ENCODE measurements at places on chromosomes 16 and 17.
A peak's percentile ranks its signal among the peaks of the same experiment; 100 is the strongest.

GRCh38 chr16:4089811-4090301 is 26.4 kb downstream of the ADCY9 start:
- DNase-seq, result no peak

DNA sequence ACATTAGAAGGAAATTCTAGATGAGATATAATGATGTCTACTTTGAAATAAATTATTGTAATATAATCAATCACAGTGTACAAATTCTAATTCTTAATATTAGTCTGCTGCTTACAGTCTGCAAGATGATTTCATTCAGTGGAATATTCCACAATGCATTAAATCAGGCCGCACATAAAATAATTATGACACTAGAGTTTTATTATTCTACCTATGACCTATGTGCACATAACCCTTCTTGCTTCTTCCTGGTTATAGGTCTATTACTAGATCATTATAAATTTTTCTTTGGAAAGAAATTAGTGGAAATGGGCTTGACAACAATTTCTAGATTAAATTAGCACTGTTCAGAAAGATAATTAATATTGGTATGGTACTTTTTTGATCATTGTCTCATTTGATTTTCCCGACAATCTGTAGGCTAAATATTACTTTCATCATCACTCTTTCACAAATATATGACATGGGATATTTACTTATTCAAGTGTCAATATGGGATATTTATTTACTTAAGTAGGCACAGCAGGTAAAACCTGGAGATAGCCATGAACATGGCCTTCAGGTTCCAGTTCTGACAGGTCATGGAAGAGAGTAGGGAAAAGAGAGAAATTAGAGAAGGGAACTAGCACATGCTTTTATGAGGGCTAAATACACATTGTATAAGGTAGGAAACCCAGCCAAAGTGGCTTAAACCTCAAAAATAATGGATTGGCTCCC is 476.4 kb downstream of the TOX3 start:
- no peak for DNase-seq

DNA sequence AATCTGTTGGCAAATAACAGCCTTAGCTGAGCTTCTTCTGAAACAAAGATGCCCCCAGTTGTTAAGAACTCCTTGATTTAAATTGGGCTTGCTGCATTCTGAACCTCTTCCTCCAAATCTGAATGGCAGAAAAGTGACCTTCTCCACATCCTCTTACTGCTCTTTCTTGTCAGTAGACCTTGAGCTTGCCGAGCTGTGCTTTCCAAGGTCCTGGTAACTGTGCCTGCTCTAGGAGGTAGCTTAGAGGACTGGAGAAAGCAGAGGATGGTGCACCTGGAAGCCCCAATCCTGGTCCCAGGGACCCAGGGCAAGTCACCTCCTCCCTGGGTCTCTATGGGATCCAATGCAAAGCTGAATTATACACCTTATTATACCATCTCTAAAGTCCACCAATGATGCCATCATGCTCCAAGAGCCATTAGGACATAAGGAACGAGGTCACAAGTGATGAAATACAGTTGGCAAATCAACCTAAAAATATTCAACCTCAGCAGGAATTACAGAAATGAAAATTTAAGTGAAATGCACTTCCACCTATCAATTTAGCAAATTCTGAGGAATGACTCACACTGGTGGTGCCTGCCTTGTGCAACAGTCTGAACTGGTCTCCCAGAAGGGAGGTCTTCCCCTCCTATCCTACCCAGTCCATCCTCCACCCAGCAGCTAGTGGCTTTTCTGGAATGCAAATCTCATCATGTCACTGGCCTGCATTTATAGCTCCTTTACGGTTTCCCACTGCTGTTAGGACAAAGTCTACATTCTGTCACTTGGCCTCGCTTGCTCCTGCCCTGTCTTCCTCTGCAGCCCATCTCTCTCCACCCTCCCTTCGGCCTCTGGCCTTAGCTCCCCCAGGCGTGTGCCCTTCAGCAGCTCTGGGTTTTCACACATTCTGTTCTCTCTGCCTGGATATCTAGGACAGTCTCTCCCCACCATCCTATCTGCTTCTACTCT is 36.6 kb downstream of the TOM1L2 start:
- no peak for DNase-seq

DNA sequence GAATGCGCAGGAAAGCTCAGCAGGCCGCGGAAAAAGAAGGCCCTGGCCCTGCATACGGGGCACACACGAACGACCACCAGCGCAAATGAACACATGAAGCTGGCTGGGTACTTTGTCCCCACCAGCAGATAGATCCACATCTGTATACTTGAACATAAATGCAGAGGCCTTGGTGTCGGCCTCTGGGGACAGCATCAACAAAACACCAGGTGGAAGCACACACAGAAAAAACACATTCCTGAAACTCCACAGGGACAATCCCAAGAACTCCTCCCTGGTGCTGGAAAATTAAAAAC is 606 bp upstream of the ZBTB4 start:
- DNase-seq, result no peak

DNA sequence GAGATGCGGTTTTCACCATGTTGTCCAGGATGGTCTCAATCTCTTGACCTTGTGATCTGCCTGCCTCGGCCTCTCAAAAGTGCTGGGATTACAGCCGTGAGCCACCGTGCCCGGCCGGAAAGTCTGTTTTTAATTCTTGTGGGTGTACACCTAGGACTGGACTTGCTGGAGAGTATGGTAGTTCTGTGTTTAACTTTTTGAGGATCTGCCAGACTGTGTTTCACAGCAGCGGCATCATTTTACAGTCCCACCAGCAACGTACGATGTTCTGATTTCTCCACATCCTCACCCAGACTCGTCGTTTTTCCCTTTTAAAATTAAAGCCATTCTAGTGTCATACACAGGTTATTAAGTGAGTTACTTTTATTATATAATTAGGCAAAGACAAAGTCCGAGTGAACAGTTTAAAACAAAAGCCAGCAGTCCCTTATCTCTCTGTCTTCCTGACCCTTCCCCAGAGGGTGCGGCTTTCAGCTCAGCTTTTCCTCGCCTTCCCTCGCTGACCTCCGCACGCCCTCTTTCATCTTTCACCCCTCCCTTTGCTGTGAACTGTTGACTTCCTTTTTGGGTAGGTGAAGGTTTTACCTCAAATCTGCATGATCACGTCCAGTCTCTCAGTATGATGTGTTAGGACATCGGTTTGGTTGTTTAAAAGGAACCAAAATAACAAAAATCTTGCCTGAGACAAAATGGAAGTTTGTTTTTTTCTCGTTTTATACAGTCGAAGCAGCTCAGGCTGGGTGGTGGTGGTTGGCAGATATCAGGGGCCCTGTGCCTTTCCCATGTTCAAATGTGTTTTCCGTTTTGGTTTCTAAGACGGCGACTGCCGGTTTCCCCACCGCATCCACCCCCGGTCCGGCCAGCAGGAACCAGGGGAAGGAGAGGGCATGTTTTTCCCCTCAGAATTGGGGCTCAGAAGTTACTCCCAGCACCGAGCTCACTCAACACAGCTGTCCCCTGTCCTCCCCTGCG is 18.0 kb downstream of the FAM234A start:
- DNase-seq, result no peak

DNA sequence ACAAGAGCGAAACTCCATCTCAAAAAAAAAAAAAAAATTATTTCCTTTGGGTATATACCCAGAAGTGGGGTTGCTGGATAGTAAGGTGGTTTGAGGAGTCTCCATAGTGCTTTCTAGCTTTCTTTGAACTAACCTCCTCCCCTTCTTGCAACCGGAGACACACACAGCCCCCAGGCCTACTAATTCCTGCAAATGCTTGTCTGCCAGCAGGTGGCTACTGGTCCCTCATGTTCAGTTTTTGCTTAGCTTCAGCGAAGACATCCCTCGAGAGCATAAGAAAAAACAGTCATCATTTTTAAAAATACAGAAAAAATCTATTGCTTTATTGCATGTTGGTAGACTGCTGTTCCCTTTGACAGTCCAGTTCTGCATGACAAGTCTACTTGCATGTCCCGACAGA is 439.0 kb downstream of the UTP18 start:
- DNase-seq, result no peak

DNA sequence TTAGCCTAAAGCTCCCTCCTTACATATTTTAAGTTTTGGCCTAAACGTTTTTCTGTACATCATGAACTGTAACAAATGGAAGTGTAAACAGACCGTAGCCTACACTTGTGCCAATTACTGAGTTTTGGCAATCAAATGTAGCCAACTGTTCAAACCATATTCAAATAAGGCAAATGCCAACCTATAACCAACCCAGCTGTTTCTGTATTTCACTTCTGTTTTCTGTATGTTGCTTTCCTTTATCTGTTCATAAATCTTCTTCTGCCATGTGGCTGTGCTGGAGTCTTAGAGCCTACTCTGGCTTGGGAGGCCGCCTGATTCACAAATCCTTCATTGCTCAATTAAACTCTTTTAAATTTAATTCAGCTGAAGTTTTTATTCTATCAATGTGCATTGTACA is 6.9 kb upstream of the C16orf78 start:
- DNase-seq, result no peak

- no peak for DNase-seq
Measured at GRCh38 chr16:17446661-17447060, 24.1 kb downstream of the XYLT1 start.

GRCh38 chr17:34841467-34841866 is 119.8 kb downstream of the CCT6B start:
- no peak for DNase-seq

DNA sequence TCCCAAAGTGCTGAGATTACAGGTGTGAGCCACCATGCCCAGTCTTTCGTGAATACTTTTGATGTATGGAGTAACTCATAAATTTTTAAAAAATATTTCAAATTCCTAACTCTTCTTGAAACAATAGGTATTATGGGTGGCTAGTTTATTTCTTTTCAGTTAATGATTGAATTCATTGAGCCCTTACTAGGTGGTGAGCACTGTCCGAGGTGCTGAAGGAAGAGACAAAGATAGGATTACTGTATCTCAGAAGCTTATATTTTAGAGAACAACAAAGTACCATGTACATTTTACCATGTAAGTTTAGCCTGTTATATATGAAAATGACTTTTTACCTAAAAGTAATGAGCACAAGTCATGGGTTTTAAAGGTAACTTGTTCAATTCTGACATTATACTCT is 418.3 kb downstream of the NPIPA7 start:
- peak; percentile 16 for DNase-seq

- DNase-seq, result peak; percentile 54
Measured at GRCh38 chr17:13031718-13032350, 14.0 kb upstream of the ELAC2 start.

GRCh38 chr17:72502371-72503341 is 381.8 kb downstream of the SOX9 start:
- no peak for DNase-seq

DNA sequence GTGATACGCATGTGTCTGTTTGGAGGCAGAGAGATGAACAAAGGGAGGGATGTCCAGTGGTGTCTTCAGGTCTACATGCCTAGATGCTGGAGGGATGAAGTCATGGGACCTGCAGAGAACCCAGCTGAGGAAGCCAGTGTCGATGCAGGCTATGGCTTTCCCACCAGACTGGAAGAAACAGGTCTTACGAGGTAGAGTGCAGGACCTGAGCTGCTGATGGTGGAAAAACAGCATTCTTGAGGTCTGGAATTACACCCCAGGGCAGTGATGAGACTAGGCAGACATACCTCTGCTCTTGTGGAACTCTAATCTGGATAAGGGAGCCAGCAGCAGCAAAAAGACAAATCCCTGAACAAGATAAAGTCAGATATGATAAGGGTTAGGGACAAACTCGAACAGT is 37.4 kb downstream of the ARSG start:
- no peak for DNase-seq

DNA sequence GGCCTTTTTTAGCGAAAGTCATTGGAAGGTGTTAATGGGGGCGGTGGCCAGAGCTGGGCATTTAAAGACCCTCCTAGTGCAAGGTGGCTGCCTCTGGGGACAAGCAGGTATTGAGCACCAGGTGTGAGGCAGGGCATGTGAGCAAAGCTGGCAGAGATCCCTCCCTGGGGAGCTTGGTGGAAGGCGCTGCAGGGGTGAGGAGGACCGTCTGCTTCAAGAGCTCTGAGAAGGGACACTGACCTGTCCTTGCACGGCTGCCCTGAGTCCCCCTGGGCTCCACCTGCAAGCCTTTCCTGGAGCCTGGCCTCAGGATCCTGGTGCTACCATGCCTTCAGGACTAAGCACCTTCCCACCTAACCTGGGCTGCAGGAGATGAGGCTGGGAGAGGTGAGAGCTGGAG is 127.0 kb upstream of the CIBAR2 start:
- DNase-seq, result no peak

DNA sequence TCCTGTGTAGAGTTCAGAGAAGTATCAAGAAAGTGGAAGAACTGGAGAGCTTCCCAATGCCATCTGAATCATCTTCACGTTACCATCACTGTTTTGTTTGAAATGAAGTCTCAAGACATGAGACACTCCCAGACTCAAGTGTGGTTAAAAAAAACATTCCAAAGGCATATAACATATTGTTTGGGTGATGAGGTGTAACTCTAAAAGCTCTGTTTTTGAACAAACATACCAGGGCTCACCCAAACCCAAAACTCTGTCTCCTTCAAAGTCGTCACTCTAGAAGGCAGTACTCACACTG is 6.3 kb upstream of the ZCCHC14 start:
- DNase-seq, result no peak

DNA sequence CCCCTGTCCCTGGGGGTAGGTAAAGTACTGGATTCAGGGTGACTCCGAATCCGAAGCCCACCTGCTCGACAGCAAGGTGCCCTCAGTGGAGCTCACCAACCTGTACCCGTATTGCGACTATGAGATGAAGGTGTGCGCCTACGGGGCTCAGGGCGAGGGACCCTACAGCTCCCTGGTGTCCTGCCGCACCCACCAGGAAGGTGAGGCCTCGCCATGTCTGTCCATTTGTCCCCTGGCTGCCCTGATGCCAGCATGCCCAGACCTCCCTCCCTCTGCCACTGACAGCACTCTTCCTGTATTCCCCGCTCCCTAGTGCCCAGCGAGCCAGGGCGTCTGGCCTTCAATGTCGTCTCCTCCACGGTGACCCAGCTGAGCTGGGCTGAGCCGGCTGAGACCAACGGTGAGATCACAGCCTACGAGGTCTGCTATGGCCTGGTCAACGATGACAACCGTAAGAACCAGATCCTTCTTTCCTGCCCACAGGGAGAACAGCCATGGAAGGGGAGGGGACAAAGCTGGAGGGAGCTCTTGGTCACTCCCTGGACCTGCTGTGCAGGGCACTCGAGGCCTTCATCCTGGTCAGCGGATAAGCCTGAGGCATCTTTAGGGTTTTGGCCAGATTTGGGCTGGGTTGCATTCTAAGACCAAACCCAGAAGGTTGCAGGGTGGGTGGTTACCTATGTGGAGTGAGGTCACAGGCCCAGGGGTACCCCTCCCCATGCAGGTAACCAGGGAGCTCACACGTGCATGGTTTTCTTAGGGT is 14.2 kb downstream of the GALK1 start:
- DNase-seq, result no peak

DNA sequence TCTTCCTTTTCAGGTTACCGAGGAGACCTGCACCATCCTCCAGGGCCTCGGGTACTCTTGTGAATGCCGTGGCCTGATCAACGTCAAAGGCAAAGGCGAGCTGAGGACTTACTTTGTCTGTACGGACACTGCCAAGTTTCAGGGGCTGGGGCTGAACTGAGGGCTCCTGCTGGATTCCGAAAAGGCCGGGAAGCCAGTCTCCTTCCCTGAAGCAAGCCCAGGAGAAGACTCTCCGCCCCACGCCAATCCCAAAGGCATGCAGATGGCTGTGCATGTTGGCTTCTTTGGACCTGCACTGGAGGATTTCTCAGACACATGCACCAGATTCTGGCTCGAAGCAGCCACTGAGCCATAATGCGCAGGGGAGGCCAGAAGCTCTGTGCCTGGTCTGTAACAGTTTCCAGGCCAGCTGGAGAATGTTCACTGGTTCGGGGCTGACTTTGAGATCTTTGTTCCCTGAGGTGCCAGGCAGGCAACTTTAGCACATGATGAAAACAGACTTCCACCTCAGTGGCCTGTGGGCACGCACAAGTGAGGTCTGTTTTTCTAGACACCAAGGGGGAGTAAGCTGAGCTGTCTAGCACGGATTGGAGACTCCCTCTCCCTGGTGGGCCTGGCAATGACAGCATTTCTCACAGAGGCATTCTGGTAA is 49.1 kb downstream of the ADCY7 start:
- no peak for DNase-seq

Data from Jurkat, Clone E6-1 (cell line).